Activated naive CD8-positive, alpha-beta T cell treated with anti-CD3 and anti-CD28 coated beads, Interleukin-2, amount 10 ng/mL, durations not matched to agents 7 days and 5 days (primary cell): ENCODE measurements at places on chromosomes 7 and 10. TPM values are rescaled to one million over a fixed set of nuclear protein-coding genes. Genes with fewer than 3 reads are reported as not detected.

DNA sequence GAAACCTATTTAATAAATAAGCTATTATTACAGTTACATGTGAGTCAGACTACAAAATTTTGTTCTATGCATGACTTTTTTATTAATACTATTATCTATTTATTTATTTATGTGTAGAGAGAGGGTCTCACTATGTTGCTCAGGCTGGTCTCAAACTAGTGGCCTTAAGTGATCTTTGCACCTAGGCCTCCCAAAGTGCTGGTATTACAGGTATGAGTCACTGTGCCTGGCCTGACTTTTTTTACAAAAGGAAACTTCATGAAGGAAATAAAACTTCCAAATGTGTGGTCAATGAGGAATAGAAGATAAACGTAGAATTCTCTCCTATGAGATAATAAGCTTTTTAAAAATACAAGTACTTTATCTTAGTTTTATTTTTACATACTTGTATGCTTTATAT, 19.0 kb downstream of the COL28A1 start:
- peaks cover 3% of the 10 kb centered on the region for H3K27me3 ChIP-seq
- no peak for DNase-seq
- no peak overlapping the region for H3K27ac ChIP-seq
- no peak overlapping the region for H3K4me3 ChIP-seq
- H3K4me1 ChIP-seq: peaks cover 8% of the 10 kb centered on the region

- no peak for DNase-seq
- no peak overlapping the region for H3K4me3 ChIP-seq
- no peak overlapping the region for H3K27ac ChIP-seq
- H3K4me1 ChIP-seq: no peaks in the 10 kb centered on the region
- no peaks in the 10 kb centered on the region for H3K36me3 ChIP-seq
- no peaks in the 10 kb centered on the region for H3K27me3 ChIP-seq
Observed at GRCh38 chr7:158416283-158416933, 171.2 kb downstream of the PTPRN2 start.

DNA sequence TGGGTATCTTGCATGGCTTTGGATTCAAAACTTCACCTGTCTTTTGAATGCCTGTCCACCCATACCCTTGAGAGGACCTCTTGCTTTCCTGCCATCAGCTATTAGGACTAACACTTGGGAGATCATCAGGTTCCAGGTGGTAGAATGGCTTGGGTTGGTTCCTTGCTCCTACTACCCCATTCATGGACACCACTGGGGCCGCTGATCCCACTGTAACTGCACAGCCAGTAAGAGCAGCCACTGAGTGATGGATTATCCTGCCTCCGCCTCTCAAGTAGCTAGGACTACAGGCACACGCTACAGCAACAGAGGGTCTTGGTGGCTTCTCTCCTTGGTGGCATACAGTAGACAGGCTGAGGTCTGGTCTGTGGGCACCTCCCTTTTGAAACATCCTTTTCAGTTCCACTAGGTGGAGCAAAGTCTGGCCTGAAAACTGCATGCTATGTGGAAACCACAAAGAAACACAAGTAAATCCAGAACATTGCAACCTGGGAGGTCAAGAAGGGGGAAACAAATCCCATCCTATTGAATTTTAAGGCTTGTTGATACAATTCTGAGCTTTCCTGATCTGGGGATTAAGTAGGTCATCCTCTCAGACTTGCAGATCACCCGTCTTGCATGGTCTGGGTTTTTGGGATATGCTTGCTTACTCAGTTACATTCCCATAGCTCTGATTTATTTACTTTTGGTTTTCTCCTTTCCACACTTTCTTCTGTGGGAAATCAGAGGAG, 9.4 kb downstream of the WBP1L start:
- H3K27ac ChIP-seq: no peak overlapping the region
- peaks cover 35% of the 10 kb centered on the region for H3K4me1 ChIP-seq
- H3K4me3 ChIP-seq: no peak overlapping the region
- H3K36me3 ChIP-seq: peaks cover 12% of the 10 kb centered on the region
- DNase-seq: no peak

Gene ZKSCAN1
- 85.5 TPM for total RNA-seq

Gene SPDYE2
- total RNA-seq: not detected

Gene HHEX
- total RNA-seq: not detected
